Fibroblast of skin of right biceps (primary cell): ENCODE measurements at places on chromosomes 11 and 22.

GRCh38 chr11:118152020-118152551, 537 bp downstream of the SCN4B start:
- no peak for DNase-seq

DNA sequence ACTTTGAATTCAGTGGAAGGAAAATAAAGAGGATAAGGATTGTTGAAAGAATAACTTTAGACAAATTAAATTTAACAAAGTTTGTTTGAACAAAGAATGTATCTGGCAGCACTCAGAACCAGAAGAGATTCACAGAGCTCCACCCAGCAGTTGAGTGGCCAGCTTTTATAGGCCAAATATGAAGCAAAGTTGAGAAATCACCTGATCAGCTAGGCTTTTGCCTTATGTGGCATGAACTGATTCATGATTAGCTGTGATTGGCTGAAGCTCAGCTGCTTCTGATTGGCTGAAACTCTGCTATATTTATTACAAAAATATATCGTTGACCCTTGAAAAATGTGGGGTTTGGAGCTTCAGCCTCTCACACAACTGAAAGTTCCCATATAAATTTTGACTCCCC, 62.6 kb downstream of the PIWIL4 start:
- no peak for DNase-seq

DNA sequence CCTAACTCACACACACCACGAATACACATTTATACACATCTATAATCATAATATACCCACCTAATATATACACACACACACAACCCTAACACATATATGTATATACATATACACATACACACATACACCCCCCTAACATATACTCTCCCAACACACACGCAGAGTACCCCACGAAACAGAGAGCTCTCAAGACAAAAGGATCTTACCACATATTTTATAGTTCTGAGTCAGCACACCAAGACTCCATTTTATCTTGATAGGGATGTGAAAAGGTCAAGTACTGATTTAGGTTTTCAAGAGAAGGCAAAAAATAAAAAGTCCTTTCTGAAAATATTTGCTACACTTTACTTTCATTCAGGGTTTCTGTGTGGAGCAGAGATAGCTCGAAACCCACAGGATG, 1207.2 kb downstream of the LRRC4C start:
- no peak for DNase-seq

- DNase-seq: peak; percentile 59
Observed at GRCh38 chr22:32752326-32752725, 49.2 kb upstream of the TIMP3 start.

DNA sequence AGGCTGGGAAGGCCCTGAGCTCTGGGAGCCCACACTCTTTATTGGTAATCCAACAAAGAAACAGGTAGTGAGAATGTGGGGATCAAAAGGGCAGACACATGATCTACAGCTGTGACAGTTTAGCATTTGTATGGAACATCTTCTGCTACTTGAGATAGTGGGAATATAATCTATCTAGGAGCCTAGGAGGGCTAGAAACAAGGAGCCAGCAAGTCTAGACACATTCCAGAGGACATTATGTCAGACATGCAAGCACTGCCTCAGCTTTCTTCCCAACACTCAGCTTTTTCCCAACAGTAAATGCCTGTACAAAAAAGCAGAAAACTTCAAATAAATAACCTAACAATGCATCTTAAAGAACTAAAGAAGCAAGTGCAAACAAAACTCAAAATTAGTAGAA, 1150.6 kb upstream of the RAG2 start:
- peak; percentile 41 for DNase-seq

DNA sequence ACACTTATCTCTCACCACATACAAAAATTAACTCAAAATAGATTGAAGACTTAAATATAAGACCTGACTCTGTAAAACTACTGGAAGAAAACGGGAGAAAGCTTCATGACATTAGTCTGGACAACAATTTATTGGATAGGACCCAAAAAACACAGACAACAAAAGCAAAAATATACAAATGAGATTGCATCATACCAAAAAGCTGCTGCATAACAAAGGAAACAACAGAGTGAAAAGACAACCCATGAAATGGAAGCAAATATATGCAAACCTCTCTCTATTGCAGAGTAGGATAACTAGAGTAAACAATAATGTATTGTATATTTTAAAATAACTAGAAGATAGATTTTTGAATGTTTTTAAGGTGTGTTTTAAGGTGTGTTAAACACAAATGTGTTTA, 11.2 kb downstream of the MRGPRX2 start:
- no peak for DNase-seq

- DNase-seq: peak; percentile 88
Observed at GRCh38 chr11:104668797-104669463, 229.3 kb downstream of the CASP12 start.

DNA sequence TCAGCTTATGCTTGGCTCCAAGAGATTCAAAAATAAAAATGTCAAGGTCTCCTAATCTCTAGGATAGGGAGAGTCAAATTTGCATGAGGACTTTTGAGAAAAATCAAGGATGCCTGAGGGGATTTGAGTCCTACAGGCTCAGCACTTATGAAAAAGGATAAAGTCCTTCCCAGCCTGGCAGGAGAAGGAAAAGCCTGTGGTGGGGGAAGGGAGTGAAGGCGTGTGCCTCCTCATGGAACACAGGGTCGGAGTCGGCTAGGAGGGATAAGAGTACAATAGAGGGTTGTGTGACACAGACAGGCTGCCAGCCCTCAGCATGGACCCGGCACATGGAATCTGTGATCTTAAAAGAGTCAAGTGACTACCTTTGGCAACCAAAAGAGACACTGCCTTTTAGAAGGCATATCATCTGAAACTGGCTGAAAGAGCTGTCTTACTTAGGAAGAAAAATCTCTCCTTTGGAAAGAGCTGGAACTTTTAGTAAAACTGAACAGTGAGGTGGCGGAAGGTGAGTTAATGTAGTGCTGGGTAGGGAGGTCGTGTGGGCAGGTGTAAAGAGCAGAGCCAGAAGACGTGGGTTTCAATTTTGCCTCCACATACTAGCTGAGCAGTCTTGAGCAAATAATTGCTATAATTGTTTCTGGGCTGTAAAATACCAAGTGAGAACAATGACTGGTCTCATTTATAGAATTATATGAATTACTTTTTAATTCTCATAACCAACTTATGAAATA, 58.8 kb upstream of the RDX start:
- DNase-seq: no peak

GRCh38 chr11:46724088-46724487, 5.1 kb downstream of the F2 start:
- DNase-seq: no peak

DNA sequence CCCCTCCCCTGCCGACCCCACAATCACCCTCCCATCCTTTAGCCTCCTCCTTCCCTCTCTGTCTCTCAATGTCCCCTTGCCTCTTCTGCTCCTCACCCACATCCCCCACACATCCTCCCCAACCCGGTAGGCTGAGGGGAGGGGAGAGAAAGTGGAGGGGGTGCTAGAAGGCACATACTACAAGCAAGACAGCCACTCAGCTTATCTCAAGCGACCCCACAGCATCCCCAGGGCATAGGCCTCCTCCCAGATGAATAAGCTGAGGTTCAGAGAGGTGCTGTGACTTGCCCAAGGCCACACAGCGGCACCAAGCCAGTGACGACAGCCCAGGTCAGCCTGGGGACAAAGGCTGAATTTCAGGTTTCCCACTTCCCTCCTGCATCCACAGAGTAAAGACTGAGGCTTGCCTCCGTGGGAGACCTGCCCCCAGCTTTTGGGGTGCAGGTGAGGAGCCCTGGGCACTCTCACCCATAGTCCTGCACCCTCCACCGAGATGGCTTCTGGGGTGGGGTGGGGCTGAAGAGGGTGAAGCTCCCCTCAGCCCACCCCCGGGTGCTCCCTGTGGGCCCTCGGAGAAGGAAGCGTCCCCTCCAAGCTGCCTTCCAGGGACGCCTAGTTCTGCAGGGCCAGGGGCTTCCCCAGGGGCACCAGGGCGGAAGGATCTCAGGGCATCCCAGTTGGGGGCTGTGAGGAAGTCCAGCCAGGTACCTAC, 511 bp downstream of the RAC2 start:
- no peak for DNase-seq

GRCh38 chr22:32067613-32068012, 24.6 kb downstream of the SLC5A1 start:
- DNase-seq: no peak

GRCh38 chr11:117992136-117992535, 5.9 kb downstream of the IL10RA start:
- DNase-seq: no peak

- DNase-seq: peak; percentile 67
Observed at GRCh38 chr11:20131788-20132666, 28.2 kb downstream of the DBX1 start.

- DNase-seq: no peak
Observed at GRCh38 chr11:19105011-19105410, 12.0 kb upstream of the ZDHHC13 start.

GRCh38 chr11:31800398-31801265, 10.5 kb downstream of the PAX6 start:
- DNase-seq: no peak

DNA sequence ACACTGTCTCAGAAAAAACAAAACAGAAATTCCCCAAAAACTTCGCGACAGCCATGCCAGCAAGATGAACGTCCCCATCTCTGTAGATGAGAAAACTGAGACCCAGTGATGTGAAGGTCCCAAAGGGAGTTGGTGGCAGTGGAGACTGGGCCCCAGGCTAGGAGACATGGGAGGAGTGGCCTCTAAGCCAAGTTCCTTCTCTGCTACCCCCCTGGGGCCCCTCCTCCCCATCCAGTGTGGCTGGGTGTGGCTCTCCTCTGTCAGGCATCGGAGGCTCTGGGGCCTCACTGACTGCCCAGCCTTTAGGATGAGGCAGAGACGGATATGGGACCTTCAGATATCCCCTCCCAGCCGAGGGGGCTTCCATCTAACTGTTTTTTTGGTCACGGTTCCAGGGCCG, 9.8 kb downstream of the RELT start:
- no peak for DNase-seq

- no peak for DNase-seq
Observed at GRCh38 chr11:36558571-36559413, 9.0 kb upstream of the RAG1 start.

- peak; percentile 36 for DNase-seq
Observed at GRCh38 chr22:19958083-19959042, 16.7 kb upstream of the TXNRD2 start.
